ENCODE measurements at places on chromosomes 2 and 18. TPM values are rescaled to one million over a fixed set of nuclear protein-coding genes. Genes with fewer than 3 reads are reported as not detected.

DNA sequence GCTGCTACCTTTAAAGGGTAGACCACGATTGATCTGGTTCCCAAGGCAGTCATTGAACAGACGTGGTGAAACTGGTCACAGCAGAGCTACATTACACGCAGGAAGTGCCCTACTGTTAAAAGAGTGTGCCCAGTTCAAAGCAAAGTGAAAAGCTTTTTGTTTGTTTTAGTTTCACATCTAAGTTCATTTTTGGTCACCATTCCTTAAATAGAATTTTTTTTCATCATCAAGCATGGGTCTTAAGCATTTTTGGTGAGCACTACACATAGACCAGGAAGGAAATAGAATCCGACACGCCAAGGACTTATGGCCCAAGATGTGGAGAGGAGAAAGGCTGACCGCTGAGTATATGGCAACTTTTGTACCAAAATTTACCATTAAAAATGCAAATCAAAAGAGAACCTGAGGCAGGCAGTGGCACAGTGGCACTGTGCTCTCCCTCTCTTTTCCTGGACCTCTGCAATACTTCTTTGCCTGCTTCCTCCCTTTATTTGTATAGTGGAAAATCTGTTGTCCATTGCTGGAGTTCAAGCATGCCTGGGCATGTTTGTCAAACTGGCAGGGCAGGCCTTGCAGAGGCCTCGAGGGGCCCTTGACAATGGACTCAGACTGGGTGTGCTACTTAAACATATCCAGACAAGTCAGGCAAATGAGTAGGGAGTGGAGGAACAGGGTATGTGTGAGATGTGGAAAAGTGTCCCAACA is 42.6 kb upstream of the HNRNPA3 start:
- DNase-seq, result peak; percentile 94

DNA sequence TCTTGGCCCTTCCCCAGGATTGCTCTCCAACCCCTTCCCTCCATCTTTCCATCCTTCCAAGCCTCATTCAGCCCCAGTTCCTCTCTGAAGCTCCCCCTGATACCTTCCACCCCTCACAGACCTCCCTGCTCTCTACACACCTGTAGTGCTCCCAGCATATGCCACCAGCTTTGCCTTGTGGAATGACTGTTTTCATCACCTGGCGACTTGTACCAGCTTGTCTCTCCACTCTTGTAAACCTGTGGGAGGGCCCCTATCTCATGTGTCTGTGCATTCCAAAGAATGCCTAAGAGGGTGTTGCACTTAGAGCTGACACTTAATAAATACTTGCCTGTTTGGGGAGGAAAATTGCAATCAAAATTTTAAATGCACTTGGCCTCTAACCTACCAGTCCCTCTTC is 198.7 kb downstream of the BCL11A start:
- peak; percentile 85 for DNase-seq

- DNase-seq, result no peak
Measured at GRCh38 chr18:58338961-58339592, 289.8 kb downstream of the ALPK2 start.

DNA sequence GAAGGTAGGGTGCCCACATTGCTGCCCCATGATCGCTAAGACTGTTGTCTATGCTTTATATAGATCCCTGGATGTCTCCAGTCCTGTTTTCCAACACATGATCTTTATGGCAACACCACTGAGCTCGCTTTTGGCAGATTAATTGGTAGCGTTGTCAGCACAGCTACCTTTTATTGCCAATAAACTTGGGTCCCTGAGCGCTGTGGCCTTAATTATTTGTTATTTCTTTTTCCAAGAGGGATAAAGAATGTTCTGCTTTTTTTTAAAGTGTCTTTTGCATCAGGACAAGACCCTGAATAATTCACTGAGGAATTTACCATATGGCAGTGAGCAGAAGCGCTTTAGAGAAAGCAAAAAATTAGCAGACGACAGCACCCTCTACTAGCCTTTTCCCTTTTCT is 113.5 kb downstream of the COLEC12 start:
- DNase-seq, result no peak

DNA sequence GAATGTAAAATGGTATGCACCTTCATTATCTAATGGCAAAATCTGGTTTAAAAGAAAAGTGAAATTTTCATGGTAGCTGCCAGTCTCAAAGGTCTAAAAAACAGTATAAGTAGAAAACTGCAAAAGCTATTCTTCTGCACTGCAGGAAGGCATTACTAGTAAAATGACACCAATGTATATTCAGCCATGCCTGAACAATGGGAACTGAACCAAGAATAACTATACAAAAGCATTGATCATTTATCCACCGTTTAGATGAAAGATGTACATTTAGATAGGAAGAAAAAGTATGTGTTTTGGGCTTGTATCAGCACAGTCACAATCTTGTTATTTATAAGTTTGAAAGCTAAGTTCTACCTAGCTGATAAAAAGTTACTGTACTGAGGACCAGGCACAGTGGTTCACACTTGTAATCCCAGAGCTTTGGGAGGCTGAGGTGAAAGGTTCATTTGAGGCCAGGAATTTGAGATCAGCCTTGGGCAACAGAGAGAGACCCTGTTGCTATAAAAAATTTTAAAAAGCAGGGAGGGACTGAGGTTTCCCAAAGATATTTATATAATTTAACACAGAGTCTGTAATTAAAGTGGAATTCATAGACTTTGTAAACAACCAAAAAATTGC is 163.1 kb upstream of the WDSUB1 start:
- DNase-seq, result no peak

GRCh38 chr2:48339451-48339850 is 190.5 kb upstream of the STON1 start:
- peak; percentile 13 for DNase-seq

GRCh38 chr18:44737623-44738022 is 56.9 kb downstream of the SETBP1 start:
- DNase-seq, result no peak

- DNase-seq, result no peak
Measured at GRCh38 chr2:149490296-149490695, 97.3 kb downstream of the MMADHC start.

DNA sequence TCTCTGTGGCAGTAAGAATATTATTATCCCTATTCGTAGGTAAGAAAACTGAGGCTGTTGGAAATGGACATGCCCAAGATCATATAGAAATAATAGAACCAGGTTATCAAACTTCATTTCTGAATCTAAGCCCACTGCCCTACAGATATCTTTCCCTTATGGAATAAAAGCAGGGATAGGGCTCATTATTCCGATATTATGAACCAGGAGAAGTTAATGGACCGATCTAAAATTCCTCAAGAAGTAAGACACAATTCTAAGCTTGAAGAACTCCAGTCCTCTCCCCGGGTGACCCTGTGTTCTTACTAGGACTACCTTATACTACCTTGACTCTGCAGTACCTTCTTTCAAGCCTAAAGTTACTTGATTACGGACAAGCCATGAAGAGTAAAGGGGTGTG is 8.4 kb upstream of the MYCN start:
- DNase-seq, result no peak

GRCh38 chr18:31791817-31792579 is 31.3 kb upstream of the SLC25A52 start:
- DNase-seq, result no peak

DNA sequence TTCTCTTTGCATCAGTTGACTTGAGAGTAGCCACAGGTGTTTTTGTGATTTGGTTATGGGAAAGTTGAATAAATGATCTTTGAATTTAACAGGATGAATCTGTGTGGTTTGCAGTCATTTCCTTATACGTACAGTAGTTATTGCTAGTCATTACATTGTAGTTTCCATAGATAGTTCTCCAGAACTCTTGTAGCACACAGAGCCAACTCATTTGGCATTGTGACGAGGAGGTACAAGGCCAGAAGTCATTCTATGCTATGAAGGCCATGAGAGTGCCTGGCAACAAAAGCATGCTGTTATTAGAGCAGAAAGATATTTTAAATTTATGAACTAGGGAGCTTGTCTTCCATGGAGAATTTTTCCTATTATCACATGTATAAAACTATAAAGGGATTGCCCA is 973.0 kb upstream of the CHAC2 start:
- DNase-seq, result no peak

- no peak for DNase-seq
Measured at GRCh38 chr2:163028807-163029206, 190.2 kb upstream of the KCNH7 start.

DNA sequence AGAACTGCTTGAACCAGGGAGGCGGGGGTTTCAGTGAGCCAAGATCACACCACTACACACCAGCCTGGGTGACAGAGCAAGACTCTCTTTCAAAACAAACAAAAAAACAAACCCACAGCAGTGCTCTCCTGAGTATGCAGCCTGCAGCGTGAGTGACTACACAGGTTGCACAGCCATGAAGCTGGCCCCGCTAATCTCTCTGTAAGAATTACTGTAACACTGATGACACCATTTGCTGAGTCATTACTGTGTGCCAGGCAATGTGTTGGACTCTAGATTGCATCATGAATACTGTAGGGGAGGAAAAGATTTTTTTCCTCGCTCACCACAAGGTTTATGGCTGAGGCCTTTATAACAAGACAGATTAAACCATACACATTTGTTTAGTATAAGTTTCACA is 118.6 kb upstream of the ATP8B1 start:
- peak; percentile 28 for DNase-seq

DNA sequence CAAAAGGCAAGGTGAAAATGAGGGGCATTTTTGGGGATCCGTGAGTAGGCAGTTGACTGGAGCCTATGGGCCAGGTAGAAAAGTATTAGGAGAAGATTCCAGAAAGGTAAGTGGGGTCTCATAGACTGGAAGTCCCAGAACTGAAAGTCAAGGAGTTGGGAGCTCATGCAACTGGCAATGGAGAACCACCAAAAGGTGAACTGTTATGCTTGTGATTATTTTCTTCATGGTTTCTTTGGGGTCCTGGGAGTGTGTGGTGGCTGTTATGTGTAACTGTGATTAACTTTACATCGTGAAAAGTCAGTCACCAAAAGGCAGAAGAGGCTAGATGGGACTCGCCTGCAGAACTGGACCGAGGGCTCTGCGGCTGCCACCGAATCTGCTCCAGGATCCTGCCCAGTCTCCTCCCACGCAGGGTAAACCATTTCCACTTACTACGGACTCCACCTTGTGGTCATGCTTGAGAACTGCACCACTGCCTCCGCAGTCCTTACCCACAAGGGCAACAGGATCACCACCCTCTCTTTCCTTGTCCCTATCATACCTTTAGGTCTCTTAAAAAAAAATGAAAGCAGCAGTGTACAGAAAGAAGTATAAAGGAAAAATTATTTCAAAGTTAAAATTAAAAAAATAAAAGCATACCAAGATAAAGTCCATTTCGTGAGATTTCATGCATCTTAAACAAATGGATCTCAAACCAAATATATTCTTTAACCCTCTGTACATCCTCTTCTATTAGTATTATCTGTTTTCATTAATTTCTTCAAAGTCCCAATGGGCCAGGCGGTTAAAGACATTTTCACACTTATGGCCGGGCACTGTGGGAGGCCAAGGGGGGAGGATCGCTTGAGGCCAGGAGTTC is 15.6 kb upstream of the CEP68 start:
- no peak for DNase-seq

DNA sequence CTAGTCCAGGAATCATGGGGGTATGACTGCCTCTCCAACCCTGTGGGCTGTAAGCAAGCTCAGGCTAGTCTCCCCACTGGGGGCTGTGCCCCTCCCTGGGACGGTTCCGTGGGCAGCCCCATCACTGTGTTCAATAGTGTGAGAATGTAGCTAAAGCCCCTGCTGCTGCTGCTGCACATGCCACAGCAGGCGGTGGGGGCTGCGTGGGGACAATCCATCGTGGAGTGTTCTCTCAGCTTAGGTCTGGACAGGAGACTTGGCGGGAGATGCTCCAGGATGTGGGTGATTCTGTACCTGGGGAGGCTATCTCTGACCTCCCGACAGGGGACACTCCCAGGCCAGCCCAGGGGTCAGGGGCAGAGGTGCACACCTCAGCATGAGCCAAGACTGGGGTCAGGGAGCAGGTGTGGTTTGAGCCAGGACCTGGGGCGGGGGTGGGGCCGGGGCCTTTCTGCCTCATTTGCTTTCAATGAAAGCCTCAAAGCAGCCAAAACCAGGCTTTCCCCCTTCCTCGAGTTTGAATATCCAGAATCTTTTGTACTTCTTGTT is 10.2 kb downstream of the PKDCC start:
- no peak for DNase-seq

DNA sequence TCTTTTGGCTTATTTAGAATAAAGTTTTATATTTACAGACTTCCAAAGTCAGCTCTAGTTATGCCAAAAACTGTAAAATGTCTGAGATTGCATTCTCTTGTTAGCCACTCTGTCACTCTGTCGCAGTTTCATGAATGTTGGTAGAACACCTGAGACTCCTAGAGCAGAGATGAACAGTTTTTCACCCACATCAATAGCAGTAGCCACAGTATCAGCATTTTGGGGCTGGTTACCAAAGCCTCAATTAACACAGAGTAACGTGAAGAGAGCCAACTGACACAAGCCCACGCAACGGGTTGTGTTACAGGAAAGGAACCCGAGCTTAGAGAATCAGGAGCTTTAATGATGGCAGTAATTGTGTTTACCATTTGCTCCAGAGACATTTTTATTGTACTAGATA is 443.0 kb upstream of the SLC39A10 start:
- DNase-seq, result no peak

- DNase-seq, result peak; percentile 63
Measured at GRCh38 chr2:31558401-31559295, 22.1 kb downstream of the SRD5A2 start.

GRCh38 chr2:240888130-240888889 is 7.6 kb downstream of the MAB21L4 start:
- DNase-seq, result no peak

DNA sequence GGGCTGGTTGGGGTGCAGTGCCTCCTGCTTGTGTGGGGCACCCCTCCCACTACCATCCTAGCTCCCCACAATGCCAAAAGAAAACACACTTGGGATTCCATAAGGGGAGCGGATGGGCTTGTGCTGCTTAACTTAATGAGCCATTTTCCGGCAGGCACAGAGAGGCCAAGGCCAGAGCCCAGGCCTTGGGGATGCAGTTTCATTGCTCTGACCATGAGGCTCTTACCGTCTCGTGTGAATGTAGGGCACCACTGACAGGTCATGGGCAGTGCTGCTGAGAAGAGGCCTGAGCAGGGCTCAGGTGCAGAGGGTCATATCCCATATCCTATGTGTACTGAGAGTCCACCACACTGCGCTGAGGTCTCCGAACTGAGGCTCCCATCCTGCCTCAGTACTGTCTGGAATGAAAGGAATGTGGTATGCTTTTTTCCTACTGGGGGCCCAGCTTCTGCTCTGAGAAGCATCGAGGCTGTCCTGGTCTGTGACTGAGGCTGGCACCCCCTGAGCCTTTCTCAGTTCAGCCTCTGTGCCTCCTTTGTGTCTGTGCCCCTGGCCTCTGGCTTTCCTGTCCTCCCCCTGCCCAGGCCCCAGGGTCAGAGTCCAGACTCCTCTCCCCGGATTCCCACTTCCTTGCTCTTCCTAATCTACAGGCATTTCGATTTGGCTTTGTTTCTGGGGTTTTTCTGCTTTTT is 45.2 kb upstream of the MAPRE3 start:
- no peak for DNase-seq

Gene NDUFAF7
- 8.7 TPM for polyA plus RNA-seq

Gene GULP1
- 1.9 TPM for polyA plus RNA-seq

Gene ATP6V1B1
- not detected for polyA plus RNA-seq

Gene SLC19A3
- polyA plus RNA-seq, result 0.09 TPM

Gene PLGLB1
- polyA plus RNA-seq, result 0.22 TPM

Gene FANCL
- polyA plus RNA-seq, result 12.8 TPM

Gene CRYGD
- not detected for polyA plus RNA-seq

Gene RNU2-63P
- not detected for polyA plus RNA-seq

Gene AKAIN1
- polyA plus RNA-seq, result not detected

Gene CLEC4F
- polyA plus RNA-seq, result not detected

Gene CNDP1
- polyA plus RNA-seq, result not detected

Gene FIGN
- 0.57 TPM for polyA plus RNA-seq

Gene EIF2AK3
- 3.4 TPM for polyA plus RNA-seq

Gene ZNF514
- 3.3 TPM for polyA plus RNA-seq

Gene SOWAHC
- polyA plus RNA-seq, result 11.5 TPM

Gene TSN
- 38.8 TPM for polyA plus RNA-seq

Gene UGGT1
- polyA plus RNA-seq, result 10.9 TPM

Gene CNRIP1
- 0.17 TPM for polyA plus RNA-seq

Gene DNAJC27
- 0.62 TPM for polyA plus RNA-seq

Gene LIMS3
- 0.08 TPM for polyA plus RNA-seq
